ENCODE measurements at places on chromosomes 5 and 9. TPM values are rescaled to one million over a fixed set of nuclear protein-coding genes. Genes with fewer than 3 reads are reported as not detected.
A peak's percentile ranks its signal among the peaks of the same experiment; 100 is the strongest.

Gene CPEB4
- total RNA-seq = 15.4 TPM

DNA sequence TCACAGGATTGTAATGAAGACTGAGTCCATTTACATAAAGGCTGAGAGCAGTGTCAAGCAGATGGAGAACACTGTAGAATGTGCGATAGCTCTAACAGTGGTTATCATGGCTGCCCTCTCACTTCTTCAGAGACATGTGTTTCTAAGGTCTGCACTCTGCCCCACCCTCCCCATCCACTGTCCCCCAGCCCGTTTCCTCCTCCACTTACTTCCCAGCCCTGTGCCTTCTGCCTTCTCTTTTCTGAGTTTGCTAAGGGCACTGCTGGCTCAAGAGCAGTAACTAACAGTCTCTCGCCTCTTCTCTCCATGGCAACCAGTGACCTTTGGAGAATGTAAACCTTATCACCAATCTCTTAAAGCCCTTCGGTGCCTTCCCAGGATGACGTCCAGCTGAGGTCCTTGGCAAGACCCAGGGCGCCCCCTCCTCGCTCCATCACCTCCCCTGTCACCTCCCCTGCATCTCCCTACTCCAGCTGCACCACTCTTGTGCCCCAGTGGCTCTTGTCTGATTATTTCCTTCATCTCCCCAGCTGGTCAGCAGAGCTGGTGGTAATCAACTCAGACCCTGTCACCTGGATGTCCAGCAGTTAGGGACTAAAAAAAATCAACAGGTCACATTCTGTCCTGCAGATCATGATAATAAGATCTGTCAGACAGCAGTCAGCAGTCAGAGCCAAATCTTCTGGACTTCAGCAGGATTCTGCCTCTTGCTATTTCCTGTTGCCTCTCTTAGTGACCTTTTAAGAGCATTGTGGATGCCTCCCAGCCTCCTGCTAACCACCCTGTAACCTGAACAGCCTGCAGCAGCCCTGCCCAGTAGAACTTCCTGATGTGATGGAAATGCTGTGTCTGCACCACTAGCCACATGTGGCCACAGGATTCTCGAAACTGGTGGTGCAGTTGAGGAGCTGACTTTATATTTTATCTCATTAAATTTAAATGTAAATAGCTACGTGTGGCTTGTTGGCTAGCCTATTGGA is 9.0 kb downstream of the FXN start:
- peak; percentile 47 for DNase-seq

Gene CLIC3
- 39.7 TPM for total RNA-seq

Gene NOL8
- total RNA-seq = 46.9 TPM

DNA sequence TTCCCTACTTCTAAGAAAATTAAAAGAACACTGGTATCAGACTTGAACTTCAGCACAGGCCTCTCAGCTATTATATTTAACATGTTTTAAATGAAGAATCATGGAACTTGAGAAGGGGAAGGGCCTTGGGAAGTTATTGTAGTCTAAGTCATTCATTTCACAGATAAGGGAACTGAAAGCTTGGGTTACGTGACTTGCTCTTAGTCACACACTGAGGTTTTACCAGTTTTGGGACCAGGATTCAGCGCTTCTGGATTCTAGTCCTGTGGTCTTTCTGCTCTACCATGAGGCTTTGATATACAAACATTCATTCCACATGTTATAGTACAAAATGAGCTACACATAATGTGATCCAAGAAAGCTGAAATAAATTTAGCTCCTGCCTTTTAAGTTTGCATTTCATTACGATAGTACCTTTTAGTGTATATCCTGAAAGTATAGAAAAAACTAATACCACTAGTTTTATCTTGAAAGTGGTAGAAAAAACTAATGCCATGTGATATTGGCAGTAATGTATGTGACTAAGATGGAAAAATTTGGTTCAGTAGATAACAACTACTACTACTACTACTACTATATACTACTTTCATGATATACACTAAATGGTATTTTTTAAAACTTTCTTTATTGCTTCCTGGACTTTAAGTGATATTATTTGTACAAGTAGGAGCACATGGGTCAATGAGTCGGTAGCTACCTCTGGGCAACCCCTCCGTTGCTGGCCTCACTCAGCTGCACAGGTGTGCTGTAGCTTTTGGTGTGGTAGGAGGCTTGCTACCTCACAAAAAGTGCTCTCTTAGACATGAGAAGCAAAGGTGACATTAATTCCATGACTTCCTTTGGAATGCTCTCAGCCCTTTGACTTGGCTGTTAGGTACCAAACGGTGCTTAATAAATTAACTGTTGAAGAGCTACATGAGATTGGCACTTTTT is 40.7 kb downstream of the F2RL2 start:
- DNase-seq = no peak

DNA sequence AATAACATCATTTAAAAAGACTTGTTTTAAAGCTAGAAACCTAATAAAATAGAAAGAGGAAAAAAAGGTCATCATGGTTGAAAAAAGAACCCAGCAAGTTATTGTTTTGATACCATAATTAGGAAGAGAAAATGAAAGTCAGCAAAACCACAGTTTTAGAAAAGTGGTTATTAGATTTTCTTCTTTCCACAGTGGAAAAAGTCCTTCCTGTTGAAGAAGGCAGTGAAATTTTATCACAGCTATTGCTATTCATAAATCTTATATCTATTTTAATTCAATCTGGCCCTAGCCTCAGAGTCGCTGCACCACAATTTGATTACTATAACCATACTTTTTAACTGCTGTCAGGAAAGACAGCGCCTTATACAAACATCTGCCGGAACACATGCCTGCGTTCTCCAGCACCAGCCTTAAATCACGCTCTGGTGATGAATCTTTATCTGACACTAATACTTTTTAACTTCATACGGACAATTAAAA is 60.3 kb downstream of the MAPKAP1 start:
- DNase-seq = no peak

DNA sequence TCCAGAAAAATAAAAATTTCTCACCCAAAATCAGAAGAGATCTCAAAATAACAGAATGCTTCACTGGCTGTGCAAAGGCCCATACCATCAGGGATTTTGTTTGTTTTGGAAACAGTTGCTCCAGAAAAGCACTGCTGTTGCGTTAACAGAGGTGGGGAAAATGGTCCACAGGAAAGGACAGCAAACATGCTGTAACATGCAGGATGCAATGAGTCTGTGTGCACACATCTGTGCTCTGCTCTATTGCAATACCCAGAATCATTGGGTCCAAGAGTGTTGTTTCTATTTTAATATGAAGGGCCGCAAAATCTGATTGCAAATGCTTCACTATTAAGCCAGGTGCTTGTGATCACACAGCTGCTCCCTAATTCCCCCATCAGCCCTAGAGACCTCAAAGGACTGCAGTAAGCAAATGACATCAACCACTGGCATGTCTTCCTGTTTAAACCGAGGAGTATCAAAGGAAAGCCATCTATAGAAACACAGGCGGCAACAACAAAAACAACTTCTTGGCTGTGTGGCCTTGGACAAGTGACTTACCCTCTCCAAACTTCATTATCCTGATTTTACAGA is 141.0 kb downstream of the DCP2 start:
- DNase-seq = no peak

DNA sequence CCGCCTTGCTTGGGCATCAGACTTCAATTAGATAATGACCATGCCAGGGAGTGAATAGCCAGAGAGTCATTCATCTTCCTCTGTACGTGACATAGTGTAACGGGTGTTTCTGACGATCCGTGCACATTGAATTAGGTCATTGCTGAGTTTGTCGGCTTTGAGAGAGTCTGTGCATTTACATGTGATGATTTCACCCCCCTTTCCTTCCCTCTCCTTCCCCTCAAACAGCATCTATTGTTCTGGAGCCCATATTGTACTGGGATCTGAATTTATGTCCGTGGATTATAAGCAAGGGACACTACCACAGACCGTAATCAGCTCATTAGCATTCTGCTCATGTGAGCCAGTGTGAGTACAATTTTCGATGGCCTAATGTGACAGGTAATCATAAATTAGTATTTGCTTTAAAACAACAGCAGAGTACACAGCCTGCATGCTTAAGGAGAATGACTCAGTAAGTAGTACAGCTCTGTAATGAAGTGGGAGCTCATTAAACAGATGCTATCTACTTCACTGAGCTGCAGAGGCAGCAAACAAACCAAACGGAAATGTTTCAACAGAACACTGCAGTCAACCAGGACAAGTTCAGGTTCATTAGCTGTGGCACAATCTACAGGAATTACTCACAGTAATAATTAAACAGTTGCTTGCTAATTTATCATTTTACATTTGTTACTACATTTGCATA is 302.1 kb downstream of the CSNK1G3 start:
- DNase-seq = peak; percentile 62
